ENCODE measurements at places on chromosomes 16 and 17.

GRCh38 chr17:39360537-39360936, 40.9 kb downstream of the FBXL20 start:
- DNase-seq = no peak

DNA sequence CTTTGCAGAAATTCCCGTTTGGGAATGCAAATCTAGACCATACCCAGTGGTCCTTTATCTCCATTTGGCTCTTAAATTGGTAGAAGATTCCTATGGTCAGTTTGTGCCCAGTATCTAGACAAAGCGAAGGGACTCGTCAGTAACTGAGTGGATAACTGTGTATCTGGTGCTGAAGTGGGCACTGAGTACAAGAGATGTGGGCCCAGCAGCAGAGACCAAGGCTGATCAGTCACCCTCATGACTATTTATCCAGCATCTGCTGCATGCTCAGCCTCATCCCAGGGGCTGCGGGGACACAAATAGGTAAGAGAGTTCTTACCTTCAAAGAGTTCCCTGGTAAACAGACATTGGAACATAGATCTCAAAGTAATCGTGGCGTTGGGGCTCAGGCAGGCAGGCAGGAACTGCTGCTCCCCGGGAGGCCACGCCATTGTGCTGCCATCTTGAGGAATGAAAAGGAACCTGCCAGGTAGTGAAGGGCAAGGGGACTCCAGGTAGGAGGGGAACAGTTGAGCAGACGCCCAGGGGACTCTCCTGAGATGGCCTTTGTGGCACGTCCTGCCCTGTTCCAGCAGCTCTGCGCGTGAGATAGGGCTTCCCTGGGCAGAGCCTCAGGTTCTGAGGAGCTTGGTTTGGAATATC, 10.3 kb downstream of the NT5M start:
- DNase-seq = peak; percentile 74

- no peak for DNase-seq
Measured at GRCh38 chr17:44217738-44218343, 1.6 kb downstream of the UBTF start.

DNA sequence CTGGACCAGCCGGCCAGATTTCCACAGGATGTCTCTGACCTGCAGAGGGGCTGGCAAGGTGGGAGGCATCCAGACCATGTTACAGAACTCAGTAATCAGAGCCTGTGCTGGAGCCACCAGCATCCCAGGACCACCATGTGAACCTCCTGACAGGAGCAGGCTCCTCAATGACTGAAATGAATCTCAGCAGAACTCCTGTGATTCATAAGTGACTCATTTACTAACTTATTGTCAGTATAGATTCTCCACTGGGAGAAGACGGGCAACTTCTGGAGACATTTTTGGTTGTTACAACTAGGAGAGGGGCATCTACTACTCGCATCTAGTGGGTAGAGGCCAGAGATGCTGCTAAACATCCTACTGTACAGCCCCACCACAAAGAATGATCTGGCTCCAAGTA, 3.1 kb upstream of the WWOX start:
- DNase-seq = no peak

All from stimulated activated CD4-positive, alpha-beta T cell treated with anti-CD3 and anti-CD28 coated beads, Interleukin-4, amount 100 ng/mL, for 4 hours (primary cell).